MV-4-11 (cell line): ENCODE measurements at places on chromosomes 4 and X.

GRCh38 chrX:48090123-48090522 lies 18.7 kb upstream of the ZNF630 start:
- DNase-seq, result no peak

- no peak for DNase-seq
Observed at GRCh38 chr4:174928174-174928573, 10.0 kb downstream of the ADAM29 start.

- no peak for DNase-seq
Observed at GRCh38 chr4:187069398-187069797, 345.7 kb upstream of the FAT1 start.

- peak; percentile 7 for DNase-seq
Observed at GRCh38 chr4:139761461-139761860, 95.8 kb downstream of the MGST2 start.

DNA sequence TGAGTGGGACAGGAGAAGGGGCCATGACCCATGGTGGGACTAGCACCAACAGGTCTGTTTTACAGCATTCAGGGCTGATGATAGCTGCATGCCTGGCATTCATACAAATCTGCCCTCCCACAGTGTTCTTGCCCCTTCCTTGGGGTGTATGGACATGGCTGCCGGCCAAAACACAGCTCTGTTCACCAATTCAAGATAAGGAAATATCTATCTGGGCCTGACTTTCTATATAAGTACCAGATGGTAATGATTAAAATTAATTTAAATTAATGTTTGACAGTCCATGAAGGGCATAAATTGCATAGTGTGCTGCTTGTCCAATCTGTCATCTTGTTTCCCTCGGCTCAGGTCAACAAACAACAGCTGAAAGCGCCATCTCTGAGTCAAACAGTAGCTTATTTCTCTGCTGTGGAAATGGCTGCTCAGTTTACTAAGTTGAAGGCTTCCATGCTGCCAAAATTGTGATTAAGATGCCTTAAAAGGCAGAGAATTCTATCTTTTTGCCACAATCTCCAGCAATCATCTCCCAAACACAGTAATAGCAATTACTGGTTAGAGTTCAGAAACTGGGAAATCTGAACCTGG lies 67.0 kb upstream of the TSPAN7 start:
- DNase-seq, result no peak

- no peak for DNase-seq
Observed at GRCh38 chr4:2898001-2898400, 54.4 kb downstream of the ADD1 start.

DNA sequence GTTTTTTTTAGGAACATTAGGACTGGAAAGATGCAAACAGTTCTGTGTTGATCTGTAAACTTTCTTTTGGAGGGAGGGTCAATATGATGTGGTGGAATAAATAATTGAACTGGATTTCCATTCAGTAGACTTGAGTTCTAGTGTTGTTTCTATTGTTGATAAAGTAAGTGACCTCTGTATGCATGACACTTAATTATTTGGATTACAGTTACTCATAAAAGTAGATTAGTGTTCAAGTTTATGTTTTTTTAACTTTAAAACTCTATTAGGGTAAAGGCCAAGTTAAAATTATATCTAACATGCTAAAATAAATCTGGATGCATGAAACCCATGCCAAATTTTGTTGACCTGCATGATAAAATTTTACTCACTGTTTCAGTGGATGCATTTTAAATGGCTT lies 85.4 kb upstream of the NR3C2 start:
- DNase-seq, result no peak
